Midbrain (tissue), 1 donor: ENCODE measurements at places on chromosomes 12 and 14.
A peak's percentile ranks its signal among the peaks of the same experiment; 100 is the strongest.

DNA sequence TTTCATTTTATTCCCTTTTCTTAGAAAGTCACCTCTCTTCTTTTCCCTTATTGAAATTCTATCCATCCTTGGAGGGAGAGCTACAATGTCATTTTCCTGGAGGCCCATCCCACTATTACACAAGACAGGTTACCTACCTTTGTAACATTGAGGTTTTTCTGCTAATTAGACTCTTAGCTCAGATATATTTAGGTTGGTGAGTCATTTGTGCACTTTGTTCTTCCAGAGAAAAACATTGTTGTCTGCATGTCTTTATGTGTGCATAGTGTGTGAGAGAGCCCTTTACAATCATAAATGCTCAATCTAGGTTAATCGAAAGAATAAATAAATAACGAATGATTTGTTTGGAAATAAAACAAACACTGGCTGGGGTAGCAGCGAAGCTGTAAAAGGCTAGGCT is 191.8 kb downstream of the DACT1 start:
- no peak for DNase-seq

GRCh38 chr14:95614349-95614748 is 71.9 kb upstream of the TCL1B start:
- DNase-seq, result no peak

DNA sequence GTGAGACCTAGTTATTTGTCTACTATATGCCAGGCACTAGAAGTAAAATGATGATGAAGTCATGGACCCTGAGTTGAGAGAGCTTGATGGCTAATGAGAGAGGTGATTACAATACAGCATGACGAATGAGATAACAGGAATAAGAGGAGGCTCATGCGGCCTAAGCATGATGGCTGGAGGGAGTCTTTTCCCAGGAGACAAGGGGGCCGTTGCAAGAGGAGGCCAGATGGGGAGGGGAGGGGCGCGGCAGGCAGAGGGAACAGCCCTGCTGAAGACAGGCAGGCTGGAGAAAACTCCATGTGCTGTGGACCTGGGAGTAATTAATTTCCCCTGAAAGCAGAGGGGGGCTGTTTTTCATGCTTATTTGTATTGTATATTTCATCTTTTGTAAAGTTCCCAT is 144.7 kb upstream of the RFLNA start:
- DNase-seq, result no peak

GRCh38 chr14:58638231-58639197 is 752 bp downstream of the DACT1 start:
- DNase-seq, result no peak

DNA sequence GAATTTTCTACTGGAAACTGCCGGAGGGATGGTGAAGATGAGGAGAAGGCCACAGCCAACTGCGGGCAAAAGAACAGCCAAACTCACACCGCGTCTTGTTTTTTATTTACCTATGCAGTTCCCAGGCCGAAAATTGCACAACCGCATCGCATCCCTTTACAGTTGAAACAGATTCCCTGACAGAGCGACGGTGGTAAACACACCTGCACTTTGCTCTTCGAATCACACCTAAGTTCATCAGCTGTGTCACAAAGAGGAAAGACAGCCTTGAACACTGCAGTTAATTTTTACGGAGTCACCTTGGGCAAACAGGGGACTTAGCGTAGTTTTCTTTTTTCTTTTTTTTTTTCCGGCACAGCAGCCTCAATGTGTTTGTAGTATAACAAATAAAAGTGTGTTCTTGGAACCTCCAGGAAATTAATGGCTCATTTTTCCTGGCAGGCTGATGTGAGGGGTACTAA is 272.0 kb upstream of the DIO3 start:
- DNase-seq, result no peak

DNA sequence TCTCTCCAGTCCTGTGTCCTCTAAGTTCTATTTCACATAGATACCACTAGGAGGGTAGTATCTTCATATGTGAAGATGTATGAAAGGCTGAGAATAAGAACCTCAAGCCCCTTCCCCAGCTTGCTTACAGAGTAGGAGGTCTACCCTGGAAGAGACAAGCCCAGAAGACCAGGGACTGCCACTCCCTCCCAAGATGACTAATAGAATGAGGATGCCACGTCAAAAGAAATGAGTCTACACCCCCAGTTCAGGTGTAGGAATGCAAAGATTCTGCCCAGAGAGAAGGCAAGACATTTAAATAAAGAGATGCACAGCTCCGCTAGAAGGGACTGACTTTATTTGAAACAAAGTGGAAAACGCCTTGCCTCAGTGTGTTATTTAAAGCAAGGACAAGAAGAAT is 1006.0 kb upstream of the USP15 start:
- no peak for DNase-seq

DNA sequence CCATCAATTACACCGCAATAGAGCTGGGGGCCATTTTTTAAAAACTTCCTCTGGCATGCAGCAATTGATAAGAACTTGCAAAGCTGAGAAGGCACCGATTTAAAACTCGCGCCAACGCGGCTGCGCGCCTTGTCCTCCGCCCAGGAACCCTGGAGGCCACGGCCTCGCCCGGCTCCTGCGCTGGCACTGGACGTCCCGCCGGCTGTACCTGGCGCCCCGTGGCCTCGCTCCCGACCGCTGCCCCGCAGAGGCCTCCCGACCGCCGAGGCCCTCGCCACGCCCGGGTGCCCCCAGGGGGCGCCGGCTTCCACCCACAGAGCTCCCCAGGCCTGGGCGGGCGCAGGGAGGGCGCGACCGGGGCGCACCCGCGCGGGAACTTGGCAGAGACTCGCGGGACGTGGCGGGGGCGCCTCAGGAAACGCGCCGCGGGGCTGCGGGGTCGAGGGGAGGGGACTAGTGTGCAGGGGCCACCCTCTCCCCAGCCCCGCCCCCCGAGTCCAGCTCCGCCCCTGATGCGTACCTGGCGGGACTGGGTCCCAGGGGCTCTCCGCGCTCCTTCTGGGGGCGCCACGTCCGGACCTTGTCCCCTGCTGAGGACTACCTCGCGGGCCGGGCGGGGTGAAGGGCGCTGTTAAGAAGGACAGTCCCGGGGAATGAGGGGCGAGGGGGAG is 65.7 kb downstream of the TNFAIP2 start:
- DNase-seq, result no peak

DNA sequence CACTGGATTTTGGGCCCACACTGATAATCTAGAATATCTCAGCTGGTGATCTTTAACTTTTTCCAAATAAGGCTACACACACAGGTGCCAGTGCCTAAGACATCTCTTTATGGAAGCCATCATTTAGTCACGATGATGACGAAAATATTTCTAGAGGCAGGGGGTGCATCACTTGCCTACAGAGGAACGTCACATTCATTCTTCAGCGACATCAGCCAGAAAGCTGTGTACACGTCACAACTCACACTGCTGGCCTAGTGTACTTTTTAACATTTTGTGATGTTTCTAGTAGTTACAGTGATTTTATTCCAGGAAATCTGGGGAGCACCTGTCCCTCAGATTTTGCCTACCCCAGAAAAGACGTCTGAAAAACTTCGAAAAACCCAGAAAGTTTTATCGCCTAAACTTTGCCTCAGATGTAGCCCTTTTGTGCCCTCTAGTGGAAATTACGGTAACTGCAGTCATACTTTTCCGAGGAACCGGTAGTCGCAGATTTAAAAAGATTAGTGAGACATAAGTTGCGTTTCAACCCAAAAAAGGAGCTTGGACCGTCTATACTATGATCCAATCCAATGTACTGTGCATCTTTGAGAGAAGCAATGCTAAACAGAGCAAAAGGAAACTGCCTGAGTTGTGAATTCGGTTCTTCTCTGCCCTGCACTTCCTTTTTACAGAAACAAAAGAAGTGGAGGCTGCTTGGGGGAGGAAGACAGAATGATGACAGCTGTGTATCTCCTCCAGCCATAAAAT is 64.3 kb upstream of the STON2 start:
- DNase-seq, result peak; percentile 83

GRCh38 chr12:124703856-124704255 is 136.4 kb upstream of the NCOR2 start:
- DNase-seq, result no peak
